H9 (cell line): ENCODE measurements at places on chromosomes 12 and 14. TPM values are rescaled to one million over a fixed set of nuclear protein-coding genes. Genes with fewer than 3 reads are reported as not detected.

DNA sequence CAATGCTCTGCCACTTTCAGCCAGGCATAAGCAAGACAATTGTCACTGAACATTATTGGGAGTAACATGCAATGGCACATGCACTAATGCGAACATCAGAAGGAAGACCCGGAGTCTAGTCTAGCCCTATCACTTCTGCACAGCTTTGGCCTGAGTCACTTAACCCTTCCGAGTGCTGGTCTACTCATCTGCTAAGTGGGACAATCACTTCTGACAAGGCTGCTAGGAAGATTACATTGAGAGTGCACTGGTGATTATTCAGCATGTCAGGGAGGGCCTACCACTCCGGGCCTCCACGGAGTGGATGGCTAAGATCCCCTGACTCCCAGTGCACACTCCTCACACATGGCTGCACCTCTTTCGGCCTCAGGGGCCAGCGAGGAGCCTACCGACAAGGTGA lies 240.9 kb downstream of the DPF3 start:
- DNase-seq: no peak
- H3K4me1 ChIP-seq: no peaks in the 10 kb centered on the region
- H3K27ac ChIP-seq: no peak overlapping the region

Gene TEX52
- 0.20 TPM in 2 replicates for total RNA-seq

GRCh38 chr12:3155702-3156370 lies 78.7 kb downstream of the TSPAN9 start:
- H3K4me3 ChIP-seq: no peak overlapping the region
- no peak overlapping the region for H3K27ac ChIP-seq
- peaks cover 7% of the 10 kb centered on the region; the same call in 1 of the 2 replicates for H3K4me1 ChIP-seq
- H3K27me3 ChIP-seq: no peaks in the 10 kb centered on the region

Gene HOXC9
- not detected in 2 replicates for total RNA-seq

DNA sequence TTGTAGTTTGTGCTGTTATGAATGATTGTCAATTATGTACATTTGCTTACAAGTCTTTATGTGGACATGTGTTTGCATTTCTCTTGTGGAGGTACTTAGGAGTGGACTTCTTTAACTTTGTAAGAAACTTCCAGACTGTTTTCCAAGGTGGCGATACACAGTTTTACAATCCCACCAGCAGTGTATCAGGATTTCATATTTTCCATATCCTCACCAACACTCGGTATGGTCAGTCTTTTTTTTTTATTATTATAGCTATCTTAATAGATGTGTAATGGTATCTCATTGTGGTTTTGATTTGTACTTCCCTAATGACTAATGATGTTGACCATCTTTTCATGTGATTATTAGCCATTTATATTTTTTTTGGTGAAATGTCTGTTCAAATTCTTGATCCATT lies 73.7 kb upstream of the KCNH3 start:
- no peak for DNase-seq
- peaks cover 6% of the 10 kb centered on the region; the same call in 2 of the 3 replicates for H3K36me3 ChIP-seq
- no peaks in the 10 kb centered on the region; the same call in 1 of the 2 replicates for H3K4me1 ChIP-seq
- no peaks in the 10 kb centered on the region for H3K27me3 ChIP-seq
- H3K4me3 ChIP-seq: no peak overlapping the region

Gene TMEM132C
- total RNA-seq: 0.22 and 0.24 TPM in 2 replicates

Gene SLC6A12
- 0.17 and 0.20 TPM in 2 replicates for total RNA-seq

DNA sequence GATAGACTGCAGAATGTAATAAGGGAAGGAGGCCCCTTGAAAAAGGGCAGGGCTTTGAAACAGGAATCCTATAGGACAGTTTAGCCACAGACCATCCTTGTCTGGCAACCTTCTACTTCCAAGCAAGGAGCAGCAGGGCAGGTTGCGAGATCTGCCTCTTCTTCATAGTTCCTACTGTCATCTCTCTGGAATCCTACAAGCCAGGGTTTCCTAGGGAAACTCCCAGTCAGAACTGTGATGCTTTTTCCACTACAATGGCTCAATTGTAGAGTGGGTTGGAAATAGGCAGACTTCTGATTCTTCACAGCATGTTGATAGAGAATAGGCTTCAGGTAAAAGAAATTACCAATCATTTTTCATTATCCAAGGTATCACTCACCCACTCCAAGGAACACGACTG lies 186.3 kb downstream of the DACT1 start:
- H3K27me3 ChIP-seq: no peaks in the 10 kb centered on the region
- H3K27ac ChIP-seq: no peak overlapping the region
- H3K36me3 ChIP-seq: no peaks in the 10 kb centered on the region
- H3K4me3 ChIP-seq: no peak overlapping the region
- no peaks in the 10 kb centered on the region for H3K4me1 ChIP-seq
- DNase-seq: no peak

GRCh38 chr12:106736051-106736957 lies 38.2 kb upstream of the RIC8B start:
- H3K27ac ChIP-seq: no peak overlapping the region
- no peak overlapping the region for H3K4me3 ChIP-seq
- no peaks in the 10 kb centered on the region; the same call in 1 of the 2 replicates for H3K27me3 ChIP-seq
- no peak for DNase-seq
- H3K36me3 ChIP-seq: no peaks in the 10 kb centered on the region

- H3K4me1 ChIP-seq: no peaks in the 10 kb centered on the region
- H3K4me3 ChIP-seq: peak overlapping the region; percentile 66; the same call in 2 of the 3 replicates
Observed at GRCh38 chr12:121918679-121919038, 267 bp downstream of the CFAP251 start.

Gene LRRIQ1
- 0.39 and 0.86 TPM in 2 replicates for total RNA-seq

Gene OTUB2
- 3.6 and 3.7 TPM in 2 replicates for total RNA-seq

DNA sequence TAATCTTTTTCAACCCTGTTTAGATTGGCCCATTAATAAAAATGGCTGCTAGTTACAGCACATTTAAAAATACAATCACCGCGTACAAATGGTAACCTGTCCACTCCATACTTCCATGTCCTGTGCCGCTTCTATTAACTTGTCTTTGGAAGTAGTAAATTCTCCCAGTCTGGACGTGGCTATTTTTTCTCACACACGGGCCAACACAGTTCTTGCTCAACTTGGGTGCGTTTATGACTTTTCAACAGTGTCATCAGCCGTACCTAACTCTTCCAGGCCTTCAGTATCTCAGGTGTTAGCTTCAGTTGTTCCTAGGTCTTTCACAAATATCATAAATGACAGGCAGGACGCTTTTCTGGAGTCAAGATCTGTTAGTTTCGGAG lies 475 bp upstream of the PCNX1 start:
- peaks cover 2% of the 10 kb centered on the region; the same call in 1 of the 2 replicates for H3K4me1 ChIP-seq
- H3K27ac ChIP-seq: no peak overlapping the region
- H3K36me3 ChIP-seq: no peaks in the 10 kb centered on the region
- H3K4me3 ChIP-seq: peak overlapping the region; percentile 76
- no peak for DNase-seq
- H3K27me3 ChIP-seq: no peaks in the 10 kb centered on the region

DNA sequence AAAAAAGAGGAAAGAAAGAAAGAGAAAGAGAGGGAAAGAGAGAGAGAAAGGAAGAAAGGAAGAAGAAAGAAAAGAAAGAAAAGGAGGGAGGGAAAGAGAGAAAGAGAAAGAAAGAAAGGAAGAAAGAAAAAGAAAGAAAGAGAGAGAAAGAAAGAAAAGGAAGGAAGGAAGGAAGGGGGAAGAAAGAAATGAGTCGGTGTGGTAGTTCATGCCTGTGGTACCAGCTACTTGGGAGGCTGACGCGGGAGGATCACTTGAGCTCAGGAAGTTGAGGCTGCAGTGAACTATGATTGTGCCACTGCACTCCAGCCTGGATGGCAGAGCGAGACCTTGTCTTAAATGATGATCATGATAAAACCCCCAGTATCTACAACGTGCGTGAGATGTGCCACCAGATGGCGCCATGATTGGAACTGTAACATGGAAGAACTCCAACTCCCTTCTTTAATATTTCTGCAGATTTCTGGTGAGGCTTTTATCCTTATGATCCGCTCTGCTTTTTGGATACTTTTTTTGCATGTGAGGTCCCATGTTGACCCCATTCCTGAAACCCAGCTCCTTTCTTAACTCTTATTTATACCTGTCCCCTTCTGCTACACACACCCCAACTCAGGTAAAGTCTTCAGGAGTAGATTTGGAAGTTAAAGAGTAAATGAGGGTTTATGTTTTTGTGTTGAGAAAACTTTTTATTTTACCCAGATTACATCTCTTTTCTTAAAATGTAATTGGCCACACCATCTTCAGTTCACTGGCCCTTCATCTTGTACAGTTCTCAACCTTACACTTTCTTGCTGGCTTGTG lies 25.6 kb downstream of the RNASE10 start:
- peak overlapping the region; percentile 22; the same call in 2 of the 3 replicates for H3K4me3 ChIP-seq
- H3K36me3 ChIP-seq: no peaks in the 10 kb centered on the region
- no peak overlapping the region for H3K27ac ChIP-seq
- H3K27me3 ChIP-seq: no peaks in the 10 kb centered on the region

Gene RND1
- total RNA-seq: 9.5 and 9.7 TPM in 2 replicates

Gene TAS2R7
- not detected in 2 replicates for total RNA-seq

DNA sequence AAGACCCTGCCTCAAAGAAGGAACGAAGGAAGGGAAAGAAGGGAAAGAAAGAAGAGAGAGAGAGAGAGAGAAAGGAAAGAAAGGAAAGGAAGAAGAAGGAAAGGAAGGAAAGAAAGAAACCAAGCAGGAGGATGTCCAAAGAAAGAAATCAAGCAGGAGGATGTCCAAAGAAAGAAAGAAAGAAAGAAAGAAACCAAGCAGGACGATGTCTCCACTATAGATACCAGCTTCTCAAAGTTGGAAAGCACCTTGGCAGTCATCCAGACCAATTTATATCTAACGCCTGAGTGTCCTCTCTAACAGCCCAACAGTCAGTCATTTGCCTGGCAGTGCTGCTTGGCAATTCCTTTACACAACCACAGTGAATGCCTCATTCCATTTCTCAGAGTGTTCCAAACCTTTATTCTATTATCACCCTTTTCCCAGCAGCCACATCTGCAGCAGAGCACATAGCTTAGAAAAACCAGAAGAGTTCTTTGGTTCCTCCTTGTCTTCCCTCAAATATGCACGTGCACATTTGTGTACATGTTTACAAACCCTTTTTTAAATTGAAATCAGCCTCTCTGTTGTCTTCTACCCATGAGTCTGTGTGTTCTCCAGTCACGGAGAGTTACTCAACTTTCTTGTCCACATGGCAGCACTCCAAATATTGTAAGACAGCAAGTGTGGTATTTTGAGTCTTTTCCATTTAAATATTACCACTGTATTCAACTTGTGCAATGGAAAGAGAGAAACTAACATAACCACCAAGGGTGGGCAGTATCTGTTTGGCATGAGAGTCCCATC lies 138.4 kb downstream of the STXBP6 start:
- no peaks in the 10 kb centered on the region for H3K27me3 ChIP-seq
- no peaks in the 10 kb centered on the region; the same call in 1 of the 2 replicates for H3K4me1 ChIP-seq
- H3K27ac ChIP-seq: no peak overlapping the region
- DNase-seq: no peak
- no peak overlapping the region for H3K4me3 ChIP-seq
